ENCODE measurements at places on chromosomes 5 and 9.

DNA sequence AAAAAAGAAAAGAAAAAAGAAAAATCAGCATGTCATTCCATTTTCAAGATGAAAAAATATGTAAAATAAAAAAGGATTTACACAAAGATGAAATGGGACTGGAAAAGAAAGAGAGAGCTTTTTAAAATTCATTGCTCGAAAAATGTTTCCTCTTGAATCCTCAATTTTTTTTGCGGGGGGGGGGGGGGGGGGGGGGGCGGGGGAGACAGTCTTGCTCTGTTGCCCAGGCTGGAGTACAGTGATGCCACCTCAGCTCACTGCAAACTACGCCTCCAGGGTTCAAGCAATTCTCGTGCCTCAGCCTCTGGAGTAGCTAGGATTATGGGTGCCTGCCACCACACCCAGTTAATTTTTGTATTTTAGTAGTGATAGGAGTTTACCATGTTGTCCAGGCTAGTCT lies 16.5 kb downstream of the PFDN1 start:
- no peak for DNase-seq

GRCh38 chr5:148768806-148769415 lies 57.5 kb upstream of the ADRB2 start:
- DNase-seq: no peak

DNA sequence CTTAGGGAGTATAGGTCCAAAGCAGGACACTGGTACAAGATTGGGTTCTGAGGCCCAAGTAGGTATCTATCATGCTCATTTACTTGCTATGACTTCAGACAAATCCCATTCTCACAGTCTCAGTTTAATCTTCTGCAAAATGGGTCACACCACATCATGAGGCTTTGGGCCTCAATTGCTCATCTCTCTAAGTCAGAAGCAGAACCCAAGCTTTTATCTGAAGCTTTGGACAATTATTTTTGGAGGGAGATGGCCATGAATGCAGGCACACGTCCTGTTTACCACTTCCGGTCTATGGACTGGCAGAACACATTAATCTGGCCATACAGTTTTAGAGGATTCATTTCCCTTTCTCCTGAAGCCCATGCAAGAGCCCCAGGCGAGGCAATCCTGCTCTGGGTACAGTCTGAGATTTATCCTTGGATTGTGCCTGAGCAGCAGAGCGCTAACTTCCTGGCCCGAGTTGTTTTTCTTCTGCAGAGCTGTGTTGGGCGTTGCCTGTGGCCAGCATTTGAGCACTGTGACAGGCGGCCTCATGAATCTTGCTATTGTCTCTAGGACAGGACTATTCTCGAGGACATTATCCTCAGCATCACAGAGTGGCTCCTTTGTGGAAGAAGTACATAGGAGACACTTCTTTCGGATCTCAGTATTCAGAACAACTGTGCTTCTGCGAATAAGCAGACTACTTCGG lies 16.1 kb downstream of the SLC22A4 start:
- no peak for DNase-seq

DNA sequence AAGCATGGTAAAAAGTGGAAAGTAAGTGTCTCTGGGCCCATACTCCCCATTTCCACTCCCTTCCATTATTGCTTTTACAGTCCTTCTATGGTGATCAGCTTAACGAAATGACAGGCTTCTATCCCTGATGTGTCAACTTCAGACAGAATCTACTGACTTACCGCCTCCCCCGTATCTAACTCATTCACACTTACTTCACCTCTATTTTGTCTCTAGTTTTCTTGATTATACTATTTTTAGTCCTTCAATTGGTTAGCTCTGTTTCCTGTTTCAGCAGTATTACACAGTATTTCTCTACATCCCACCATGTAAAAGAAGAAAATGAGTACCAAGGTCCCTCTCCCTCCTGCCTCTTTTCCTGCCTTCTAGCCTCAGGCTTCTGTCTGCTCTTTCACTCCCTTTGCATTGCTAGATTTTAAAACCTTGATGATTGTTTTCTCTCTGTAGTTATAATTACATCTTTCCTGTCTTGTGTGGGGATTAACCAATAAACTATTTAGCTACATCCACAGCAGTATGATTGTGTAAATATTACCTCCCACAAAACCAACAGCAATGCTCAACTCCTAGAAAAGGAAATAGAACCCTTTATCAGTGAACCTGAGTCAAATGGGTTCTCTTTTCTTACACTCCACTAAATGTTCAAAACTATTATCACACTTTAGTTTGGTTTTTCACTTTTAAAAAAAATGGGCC lies 53.4 kb downstream of the GNAQ start:
- no peak for DNase-seq

DNA sequence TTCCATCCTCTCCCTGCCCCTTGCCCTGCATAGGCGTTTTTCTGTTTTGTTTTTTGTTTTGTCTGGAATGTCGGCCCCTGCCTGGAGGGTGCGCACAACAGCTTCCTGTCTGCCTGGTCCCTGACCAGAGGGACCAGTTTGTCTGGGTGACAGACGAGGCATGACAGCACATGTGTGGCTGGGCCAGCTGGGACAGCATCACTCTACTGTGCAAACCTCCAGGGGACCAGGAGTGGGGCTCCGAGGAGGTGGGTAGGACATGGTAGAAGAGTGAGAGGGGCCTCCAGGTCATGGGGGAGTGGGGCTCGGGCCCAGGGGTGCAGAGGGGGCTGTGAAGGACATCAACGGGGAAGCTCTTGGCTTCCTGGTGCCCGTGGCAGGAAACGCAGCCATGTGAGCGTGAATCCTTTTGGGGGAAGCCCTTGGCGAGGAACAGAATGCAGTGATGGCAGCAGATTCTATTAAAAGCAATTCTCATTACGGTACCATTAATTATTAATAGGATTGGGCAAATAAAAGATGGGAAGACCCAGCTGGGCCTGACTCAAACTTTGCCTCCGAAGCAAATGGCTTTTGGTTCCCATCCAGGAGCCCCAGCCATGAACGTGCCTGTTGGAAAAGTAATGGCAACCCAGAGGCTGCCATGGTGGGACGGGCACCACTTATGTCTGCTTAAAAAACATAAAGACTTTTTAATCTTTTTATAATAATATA lies 184.4 kb upstream of the IER5L start:
- DNase-seq: no peak

DNA sequence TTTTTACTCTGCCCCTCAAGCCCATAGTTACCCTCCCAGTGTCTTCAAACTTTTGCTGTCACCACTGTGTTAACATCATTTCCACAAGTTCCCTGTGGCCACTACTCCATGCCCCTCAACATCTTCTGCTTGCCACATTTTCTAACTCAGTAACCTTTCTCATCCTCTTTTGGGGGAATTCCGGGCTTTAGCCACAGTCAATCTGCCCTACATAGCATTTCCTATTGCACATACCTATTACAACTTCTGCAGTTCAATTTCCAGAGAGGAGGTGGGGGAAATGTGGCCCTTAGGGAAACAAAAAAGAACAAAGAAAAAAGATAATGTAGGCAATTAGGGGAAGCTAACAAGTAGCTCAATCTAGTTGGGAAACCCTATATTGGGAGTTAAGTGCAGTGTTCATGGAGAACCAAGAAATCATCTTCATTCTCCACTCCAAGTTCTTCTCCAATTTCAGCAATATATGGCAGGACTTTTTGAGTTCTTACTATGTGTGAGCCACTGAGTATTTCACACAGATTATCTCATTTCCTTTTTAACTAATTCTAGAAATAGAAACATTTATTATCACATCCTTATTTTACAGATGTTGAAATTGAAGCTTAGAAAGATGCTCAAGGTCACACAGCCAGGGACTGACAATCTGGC lies 40.2 kb upstream of the LPAR1 start:
- no peak for DNase-seq

- DNase-seq: no peak
Measured at GRCh38 chr5:133825631-133826289, 142.7 kb downstream of the C5orf15 start.

GRCh38 chr5:120413686-120414085 lies 50.4 kb upstream of the PRR16 start:
- DNase-seq: no peak

DNA sequence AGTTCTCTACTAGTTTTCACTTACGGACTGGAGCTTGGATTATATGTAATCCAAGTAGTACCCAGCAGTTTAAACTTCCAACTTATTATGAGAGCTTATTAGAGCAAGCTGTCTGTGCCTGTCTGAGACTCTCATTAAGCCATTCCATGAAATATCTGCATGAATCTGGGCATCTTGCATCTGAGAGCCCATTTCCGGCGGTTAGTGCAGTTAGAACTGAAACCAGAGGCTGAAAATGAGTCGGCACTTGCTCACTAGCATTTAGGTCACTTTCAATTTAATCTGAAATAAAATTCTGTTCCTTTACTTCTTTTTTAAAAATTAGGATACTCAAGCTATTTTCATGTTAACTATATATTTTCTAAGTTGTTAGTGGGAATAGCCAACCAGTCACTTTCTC lies 102.2 kb downstream of the MEGF10 start:
- DNase-seq: no peak

- no peak for DNase-seq
Measured at GRCh38 chr5:138338411-138339090, 485 bp downstream of the FAM53C start.

DNA sequence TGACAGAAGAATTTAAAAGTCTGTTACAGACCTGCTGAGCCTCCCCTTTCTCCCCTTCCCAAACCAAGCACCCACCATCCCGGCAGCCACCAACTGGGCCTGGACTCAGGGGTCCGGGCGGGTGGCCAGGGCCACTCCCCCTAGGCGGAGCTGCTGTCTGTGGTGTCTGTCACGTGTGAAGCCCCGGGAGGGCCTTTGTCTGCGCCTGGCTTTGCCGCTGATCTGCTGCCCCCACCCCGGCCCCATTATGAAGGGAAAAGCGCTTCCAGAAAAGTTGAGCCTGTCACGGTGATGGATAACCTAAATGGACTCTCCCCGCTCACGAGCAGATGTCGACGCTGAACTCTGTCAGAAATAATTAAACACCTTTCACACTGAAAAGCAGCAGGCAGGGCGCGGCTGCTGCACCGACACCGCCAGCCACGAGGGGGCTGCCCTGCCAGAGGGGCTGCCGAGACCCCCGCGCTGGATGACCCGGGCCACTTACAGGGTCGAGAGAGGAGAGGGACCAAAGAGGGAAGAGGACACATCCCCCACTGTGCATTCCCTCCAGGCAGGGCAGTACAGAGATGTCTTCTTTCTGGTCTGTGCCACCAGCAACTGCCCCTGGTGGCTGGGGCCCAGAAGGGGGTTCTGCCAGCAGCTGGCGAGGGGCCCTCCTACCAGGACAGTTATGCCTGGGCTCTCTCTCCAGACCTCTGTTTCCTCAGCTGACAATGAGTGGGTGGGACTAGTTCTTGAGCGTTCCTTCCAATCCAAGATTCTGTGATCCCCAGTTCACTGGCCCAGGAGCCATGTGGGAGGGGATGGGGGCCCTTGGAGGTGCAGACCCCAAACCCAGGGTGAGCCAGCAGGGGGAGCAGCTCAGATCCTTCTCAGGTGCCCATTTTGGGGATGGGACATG lies 36.0 kb upstream of the BARHL1 start:
- DNase-seq: no peak

DNA sequence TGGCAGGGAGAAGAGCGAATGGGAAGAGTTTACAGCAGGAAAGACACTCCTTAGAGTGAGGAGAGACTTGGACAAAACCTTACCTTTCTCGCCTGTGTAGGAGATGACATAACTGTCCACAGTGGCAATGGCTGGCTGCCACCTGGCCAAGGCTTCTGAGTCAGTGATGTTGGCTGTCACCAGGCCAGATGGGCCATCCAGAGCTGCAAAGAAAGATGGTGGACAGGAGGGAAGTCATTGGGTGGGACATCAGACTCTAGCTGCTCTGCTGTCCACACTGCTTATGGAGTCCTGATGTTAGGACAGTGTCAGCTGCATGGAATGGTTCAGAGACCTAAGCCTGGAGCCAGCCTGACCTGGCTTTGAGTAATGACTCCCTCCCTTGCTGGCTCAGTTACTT lies 79.8 kb downstream of the TNC start:
- no peak for DNase-seq

DNA sequence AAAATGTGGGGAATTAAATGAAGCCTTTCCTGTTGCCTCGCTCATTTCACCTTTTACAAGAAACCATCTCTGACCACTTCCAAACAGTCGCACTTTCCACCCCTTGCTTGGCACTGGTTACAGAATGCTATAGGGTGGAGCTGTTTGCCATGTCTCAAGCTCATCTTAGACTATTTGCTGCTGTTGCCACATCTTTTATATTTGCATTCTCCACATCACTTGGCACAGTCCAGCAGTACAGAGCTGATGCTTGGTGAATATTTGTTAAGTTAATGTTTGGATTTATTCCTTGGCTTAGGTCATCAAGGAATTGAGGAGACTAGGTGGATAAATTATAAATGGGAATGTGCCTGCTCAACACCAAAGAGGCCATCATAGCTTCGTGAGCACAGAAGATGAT lies 53.2 kb downstream of the GNA14 start:
- DNase-seq: no peak

- DNase-seq: no peak
Measured at GRCh38 chr5:173972607-173972924, 16.4 kb upstream of the C5orf47 start.

- DNase-seq: no peak
Measured at GRCh38 chr5:30764704-30765103, 428.8 kb upstream of the CDH6 start.

GRCh38 chr5:172370648-172371545 lies 83.4 kb downstream of the SH3PXD2B start:
- DNase-seq: no peak

Measured in activated CD4-positive, alpha-beta T cell treated with anti-CD3 and anti-CD28 coated beads, Interleukin-2, amount 50 U/mL, for 24 hours (primary cell).